Sciatic nerve (tissue), 2 donors: ENCODE measurements at places on chromosomes 11 and 22. TPM values are rescaled to one million over a fixed set of nuclear protein-coding genes. Genes with fewer than 3 reads are reported as not detected.
A peak's percentile ranks its signal among the peaks of the same experiment; 100 is the strongest.

- DNase-seq = no peak
Measured at GRCh38 chr11:97772705-97773104, 1248.0 kb upstream of the CNTN5 start.

GRCh38 chr11:1576825-1577224 is 4.8 kb upstream of the DUSP8 start:
- no peak for DNase-seq

TMPRSS13 gene
- 0.58 TPM for total RNA-seq

DNA sequence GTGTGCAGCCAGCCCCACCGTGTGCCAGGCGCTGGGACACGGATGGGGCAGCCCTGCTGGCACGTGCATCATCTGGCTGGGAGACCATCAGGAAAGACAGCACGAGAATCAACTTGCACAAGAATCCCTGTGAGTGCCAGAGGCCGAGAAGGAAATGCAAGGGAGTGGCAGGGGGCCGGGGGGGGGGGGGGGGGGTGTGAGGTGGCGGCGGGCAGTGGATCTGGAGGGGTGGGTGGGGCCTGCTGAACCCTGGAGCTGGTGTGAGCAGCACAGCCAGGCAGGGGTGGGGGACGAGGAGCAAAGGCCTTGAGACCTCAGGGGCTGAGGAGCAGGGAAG is 14.0 kb upstream of the FLRT1 start:
- DNase-seq = no peak

PRR33 gene
- total RNA-seq = not detected

DNA sequence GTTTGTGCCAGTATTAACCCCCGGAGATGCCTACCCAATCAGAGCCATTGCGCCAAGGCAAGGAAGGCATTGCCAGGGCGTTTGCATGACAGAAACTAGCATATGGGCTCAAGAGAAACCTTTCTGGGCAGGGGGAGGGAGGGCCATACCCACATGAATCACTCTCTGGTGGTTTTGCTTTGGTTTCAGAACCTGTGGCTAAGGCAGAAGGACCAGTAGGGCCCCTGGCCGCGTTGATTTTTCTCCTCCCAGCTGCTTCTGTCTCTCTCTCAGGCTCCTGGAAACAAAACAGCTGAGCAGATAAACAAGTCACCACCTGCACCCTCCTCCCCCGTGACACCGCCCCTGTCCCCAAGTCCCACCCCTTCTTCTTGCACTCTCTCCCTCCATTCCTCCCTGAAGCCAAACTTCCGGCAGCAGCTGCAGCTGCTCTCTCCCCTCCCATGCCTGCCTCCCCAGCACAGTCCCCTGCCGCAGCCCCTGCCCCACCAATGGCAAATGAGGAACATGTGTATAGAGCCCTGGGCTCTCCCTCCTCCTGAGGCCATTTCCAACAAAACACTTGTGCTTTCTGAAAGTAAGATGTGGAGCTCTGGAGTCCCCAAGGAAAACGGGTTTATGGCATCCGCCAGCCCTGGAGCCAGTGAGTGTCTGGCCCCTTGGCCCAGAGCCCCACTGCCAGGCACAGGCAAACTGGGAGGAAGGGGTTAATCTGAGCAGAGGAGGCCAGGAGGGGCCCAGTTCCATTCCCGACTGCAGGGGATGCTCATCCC is 39.0 kb upstream of the ADA2 start:
- peak; percentile 69 for DNase-seq

GRCh38 chr11:34866375-34866774 is 49.8 kb downstream of the APIP start:
- DNase-seq = no peak

LIF gene
- total RNA-seq = 3.2 TPM

DNA sequence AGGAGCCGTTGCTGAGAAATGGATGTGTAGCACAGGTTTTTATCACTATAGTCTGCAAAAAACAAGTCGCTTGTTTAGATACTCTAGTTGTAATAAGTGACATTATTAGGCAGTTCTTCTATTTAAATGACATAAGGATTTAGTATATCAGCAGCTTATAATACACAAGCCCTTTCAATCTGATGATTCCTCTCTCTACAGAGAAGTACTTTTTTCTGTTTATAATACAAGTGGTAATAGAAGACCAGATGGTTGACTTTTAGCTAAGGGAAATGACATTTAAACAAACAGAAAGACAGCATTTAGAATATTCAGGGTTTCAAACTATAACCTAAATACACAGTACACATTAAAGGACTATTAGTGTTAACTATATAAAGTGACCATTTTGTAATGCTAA is 60.4 kb downstream of the IMMP1L start:
- DNase-seq = no peak

ACR gene
- 1.5 TPM for total RNA-seq

TMEM86A gene
- total RNA-seq = 7.0 TPM

DNA sequence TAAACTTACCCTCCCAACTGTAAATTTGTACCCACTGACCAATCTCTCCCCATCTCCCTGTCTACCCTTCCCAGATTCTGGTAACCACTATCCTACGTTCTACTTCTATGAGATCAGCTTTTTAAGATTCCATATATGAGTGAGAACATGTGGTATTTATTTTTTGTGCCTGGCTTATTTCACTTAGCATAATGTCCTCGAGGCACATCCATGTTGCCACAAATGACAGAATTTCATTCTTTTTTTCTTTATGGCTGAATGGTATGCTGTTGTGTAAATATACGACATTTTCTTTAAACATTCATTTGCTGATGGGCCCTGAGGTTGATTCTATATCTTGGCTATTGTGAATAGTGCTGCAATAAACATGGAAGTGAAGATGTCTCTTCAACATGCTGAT is 74.7 kb upstream of the RRM1 start:
- DNase-seq = no peak

GRCh38 chr22:46651316-46651715 is 31.1 kb downstream of the GRAMD4 start:
- DNase-seq = no peak

DNA sequence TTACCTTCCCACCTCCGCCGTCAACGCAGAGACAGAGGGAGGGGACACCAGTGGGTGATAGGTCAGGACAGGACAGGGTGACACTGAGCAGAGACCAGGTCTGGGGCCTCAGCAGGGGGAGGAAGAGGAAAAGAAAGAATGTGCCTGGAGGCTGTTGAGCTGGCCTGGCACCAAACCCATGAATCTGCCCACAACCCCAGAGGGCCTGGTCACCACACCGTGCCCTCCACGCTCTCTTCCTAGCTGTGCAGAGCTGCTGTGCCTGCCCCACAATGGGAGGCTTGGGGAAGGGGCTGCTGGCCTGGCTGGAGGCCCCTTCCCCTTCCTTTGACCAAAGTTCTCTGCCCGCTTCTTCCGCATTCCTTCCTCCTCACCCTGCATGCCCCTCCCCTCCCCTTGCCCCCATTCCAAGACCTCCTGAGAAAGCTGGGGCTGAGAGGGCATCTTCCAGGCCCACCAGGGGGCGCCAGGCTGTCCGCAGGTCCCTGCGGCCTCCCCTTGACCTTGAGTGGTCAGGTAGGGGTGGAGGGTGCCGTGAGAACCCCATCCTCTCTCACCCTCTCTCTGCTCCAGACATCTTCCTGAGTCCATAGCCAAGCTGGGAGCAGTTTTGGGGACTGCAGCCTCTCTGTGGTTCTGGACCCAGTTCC is 11.0 kb upstream of the CACNA1I start:
- no peak for DNase-seq

- no peak for DNase-seq
Measured at GRCh38 chr22:42719656-42720262, 911 bp downstream of the A4GALT start.

NXPE2 gene
- total RNA-seq = 0.71 TPM

DNA sequence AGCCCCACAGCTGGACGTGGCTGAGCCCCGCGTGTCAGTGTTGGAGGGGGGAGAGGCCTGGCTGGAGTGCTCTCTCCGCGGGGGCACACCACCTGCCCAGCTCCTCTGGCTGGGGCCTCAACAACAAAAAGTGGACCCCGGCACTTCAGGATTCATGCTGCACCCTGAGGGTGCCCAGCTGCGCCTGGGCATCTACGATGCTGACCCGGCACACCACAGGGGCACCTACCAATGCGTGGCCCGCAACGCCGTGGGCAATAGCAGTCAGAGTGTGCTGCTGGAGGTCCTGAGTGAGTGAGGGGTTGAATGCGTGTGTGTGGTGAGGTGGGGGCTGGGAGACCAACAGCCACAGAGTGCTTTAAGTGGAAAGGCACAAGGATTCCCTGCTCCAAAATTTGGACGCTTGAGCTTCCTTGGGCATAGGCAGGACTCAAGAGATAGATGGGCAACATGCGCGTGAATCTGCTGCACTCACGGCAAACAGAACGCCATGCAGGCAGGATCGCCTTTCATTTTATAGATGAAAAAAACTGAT is 7.6 kb downstream of the VSIG10L2 start:
- no peak for DNase-seq

ARSA gene
- 38.1 TPM for total RNA-seq

TEX12 gene
- total RNA-seq = 0.58 TPM

GRCh38 chr11:128854841-128855240 is 12.3 kb downstream of the KCNJ1 start:
- no peak for DNase-seq

KCNJ1 gene
- 0.13 TPM for total RNA-seq

DNA sequence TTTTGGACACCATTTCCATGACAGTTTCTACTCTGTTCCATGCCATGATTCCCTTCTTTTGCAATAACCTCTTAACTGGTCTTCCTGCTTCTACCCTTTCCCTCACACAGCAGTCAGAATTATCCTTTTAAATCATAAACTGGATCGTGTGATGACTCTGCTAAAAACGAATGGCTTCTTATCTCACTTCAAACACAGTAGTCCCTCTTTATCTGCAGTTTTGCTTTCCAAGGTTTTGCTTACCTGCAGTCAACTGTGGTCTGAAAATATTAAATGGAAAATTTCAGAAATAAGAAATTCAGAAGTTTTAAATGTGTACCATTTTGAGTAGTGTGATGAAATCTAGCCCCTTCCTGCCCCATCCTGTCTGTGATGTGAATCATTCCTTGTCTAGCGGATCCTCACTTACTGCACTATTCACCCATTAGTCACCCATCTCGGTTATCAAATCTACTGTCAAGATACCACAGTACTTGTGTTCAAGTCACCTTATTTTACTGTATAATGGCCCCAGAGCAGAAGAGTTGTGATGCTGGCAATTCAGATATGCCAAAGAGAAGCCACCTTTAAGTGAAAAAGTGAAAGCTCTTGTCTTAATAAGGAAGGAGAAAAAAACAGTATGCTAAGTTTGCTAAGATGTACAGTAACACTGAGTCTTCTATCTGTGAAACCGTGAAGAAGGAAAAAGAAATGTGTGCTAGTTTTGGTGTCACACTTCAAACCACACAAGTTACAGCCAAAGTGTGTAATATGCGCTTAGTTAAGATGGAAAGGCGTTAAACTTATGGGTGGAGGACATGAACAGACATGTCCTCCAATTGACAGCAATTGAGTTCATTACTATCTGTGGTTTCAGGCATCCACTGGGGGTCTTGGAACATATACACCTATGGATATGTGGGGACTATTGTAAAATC is 283.0 kb downstream of the DDX10 start:
- DNase-seq = no peak

GALNT18 gene
- total RNA-seq = 19.0 TPM

GRCh38 chr11:27694992-27695391 is 5.3 kb downstream of the BDNF start:
- DNase-seq = no peak

- no peak for DNase-seq
Measured at GRCh38 chr11:10604798-10605197, 36.3 kb upstream of the LYVE1 start.

DNA sequence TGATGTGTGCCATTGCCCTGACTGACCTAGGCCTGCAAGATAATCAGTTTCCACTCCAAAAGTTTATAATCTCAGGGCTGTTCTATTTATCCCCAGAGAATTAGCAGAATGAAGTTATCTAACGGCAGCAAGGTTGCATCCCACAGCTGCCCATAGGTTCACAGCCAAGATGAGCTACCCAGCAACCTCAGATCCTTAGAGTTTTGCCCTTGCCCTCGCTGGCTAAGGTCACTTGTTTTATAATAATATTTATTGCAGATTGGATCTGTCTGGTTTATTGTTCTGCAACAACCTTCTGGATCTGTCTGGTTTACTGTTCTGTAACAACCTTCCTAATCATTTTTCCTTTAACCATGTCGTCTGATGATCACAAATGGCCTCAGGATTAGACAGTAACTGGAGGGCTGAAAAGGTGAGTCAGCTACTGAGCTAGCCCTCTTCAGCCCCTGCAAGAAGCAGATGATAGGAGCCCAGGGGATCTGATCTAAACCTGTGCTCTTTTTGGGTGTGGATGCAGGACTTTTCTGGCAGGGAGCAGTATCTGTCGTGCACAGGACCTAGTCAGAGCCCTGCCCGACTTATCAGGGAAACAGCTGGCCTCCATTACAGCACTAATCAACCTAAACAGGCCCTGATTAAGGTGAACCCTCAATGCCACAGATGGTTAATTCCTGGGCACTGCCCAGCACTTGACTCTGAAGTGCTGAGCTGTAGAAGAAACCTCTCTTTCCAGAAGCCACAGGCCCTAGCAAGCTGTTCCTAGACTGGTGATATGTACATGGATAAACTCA is 642.9 kb upstream of the KIRREL3 start:
- DNase-seq = no peak

DNA sequence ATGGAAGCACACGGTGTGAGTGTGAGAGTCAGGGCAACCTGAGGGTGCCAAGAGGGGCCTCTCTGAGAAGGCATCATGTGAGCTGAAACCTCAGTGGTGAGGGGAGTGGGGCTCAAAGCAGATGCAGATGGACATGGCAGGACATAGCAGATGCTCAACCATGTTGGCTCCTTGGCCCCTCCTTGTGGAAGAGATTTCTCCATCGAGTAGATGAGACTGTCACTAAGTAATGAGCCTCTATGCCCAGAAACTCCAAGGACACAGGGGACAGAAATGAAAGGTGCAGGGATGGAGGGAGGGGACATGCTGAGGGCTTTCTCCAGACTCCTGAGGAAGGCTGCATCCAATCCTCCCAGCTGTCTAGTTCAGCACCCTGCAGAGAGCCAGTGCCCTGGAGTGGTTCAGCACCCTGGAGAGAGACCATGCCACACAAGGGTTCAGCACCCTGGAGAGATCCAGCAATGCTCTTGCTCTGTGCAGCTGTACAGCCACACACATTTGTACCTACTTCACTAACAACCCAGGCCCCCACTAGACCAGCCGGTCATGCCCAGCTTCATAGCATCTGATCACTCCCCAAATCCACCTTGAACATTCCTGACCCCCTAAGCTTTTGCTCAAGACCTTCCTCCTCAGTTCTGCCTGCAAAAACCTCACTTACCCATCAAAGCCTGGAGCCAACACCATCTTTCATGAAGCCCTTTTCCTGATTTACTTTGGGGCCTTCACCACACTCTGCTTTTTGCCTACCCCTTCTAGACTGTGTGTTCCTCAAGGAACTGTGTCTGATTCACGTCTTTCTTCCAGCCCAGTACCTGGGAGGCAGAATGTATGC is 252.0 kb downstream of the CTTN start:
- DNase-seq = peak; percentile 76

- DNase-seq = no peak
Measured at GRCh38 chr11:107777110-107777509, 65.3 kb upstream of the SLN start.

GRCh38 chr11:28616160-28616965 is 508.2 kb downstream of the METTL15 start:
- DNase-seq = no peak

- DNase-seq = no peak
Measured at GRCh38 chr11:2444821-2445745, at the start of gene KCNQ1. Gene KCNQ1 (plus strand): TSS chr11:2445008. CDS start chr11:2445099, 91 bp downstream.

CYP2R1 gene
- total RNA-seq = 14.3 TPM
